Left lung (tissue), 14 donors: ENCODE measurements at places on chromosomes 4 and X. TPM values are rescaled to one million over a fixed set of nuclear protein-coding genes. Genes with fewer than 3 reads are reported as not detected.

Gene PLRG1
- polyA plus RNA-seq, result 83.4 TPM

Gene ZNF674
- polyA plus RNA-seq, result 10.8 TPM

Gene NUP54
- 118 TPM for polyA plus RNA-seq

Gene ITM2A
- polyA plus RNA-seq, result 66.0 TPM

Gene TSR2
- 47.2 TPM for polyA plus RNA-seq

Gene DCAF4L1
- 0.23 TPM for polyA plus RNA-seq

Gene SHROOM2
- 14.2 TPM for polyA plus RNA-seq

Gene BCORL1
- polyA plus RNA-seq, result 18.7 TPM

Gene TMPRSS11A
- 0.15 TPM for polyA plus RNA-seq
